ENCODE measurements at places on chromosomes 1 and 21. TPM values are rescaled to one million over a fixed set of nuclear protein-coding genes. Genes with fewer than 3 reads are reported as not detected.

RNU1-4 gene
- 5,836 TPM for total RNA-seq

LCE3D gene
- total RNA-seq = not detected

EMC1 gene
- total RNA-seq = 57.5 TPM

BMP8A gene
- 0.32 TPM for total RNA-seq

CFHR5 gene
- not detected for total RNA-seq

CELA2B gene
- not detected for total RNA-seq

HIVEP3 gene
- total RNA-seq = 0.61 TPM

ASCL5 gene
- total RNA-seq = not detected

THEM5 gene
- total RNA-seq = not detected

C1orf21 gene
- total RNA-seq = 7.9 TPM

TENT5C gene
- total RNA-seq = 0.15 TPM

DNAJC28 gene
- total RNA-seq = 1.3 TPM

TAL1 gene
- total RNA-seq = 20.5 TPM

ZNF697 gene
- total RNA-seq = 23.1 TPM

FRRS1 gene
- total RNA-seq = 4.6 TPM

OR2T35 gene
- total RNA-seq = not detected

CR1L gene
- not detected for total RNA-seq

OR2L8 gene
- total RNA-seq = 0.30 TPM

BPNT1 gene
- 34.3 TPM for total RNA-seq

PACC1 gene
- 15.8 TPM for total RNA-seq

UTS2 gene
- under 0.01 TPM for total RNA-seq

IL19 gene
- total RNA-seq = not detected

TMOD4 gene
- total RNA-seq = not detected

SLC45A1 gene
- 0.76 TPM for total RNA-seq

OR2M3 gene
- not detected for total RNA-seq

Data from epithelial cell of umbilical artery (primary cell).